ENCODE measurements at places on chromosomes 16 and 17.

- DNase-seq, result peak; percentile 91
Observed at GRCh38 chr17:7857713-7858521, at the start of gene CYB5D1. TSS of gene CYB5D1 (plus strand) at chr17:7858003. CDS start at chr17:7858135, 132 bp downstream.

DNA sequence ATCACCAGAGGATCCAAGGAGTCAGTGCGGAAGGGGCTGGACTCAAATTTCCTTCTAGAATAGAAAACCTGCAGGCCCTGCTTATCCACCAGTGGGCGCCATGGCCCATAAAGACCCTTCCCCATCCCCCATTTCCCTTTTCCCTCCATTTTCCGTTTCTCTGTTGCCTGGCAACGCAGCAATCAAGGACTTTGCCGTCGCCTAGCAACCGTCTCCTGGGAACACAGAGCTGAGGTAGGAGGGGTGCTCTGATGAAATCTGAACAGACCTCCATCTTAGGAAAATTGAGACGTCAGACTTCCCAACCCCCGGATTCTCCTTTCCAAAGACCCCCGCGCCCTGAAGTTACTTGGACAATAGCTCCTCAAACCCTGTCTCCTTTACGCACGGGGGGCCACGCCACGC is 5.7 kb downstream of the DLG4 start:
- DNase-seq, result peak; percentile 43

GRCh38 chr17:1635675-1636465 is 7.2 kb upstream of the SLC43A2 start:
- no peak for DNase-seq

DNA sequence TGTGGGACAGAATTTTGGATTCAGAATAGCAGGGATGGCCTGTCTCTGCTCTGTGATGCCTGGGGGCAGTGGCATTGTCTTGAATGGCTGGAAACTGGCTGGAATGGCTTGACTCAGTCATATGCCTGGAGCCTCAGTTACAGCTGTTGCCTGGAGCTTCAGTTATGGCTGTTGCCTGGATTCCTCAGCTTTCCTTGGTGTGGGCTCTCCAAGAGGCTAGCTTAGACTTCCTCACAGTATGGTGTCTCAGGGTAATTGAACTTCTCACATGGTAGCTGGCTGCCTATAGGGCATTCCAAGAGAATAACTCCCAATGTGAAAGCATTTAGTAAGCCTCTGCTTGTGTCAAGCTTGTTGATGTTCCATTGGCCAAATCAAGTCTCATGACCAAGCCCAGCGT is 21.1 kb downstream of the KRT23 start:
- no peak for DNase-seq

DNA sequence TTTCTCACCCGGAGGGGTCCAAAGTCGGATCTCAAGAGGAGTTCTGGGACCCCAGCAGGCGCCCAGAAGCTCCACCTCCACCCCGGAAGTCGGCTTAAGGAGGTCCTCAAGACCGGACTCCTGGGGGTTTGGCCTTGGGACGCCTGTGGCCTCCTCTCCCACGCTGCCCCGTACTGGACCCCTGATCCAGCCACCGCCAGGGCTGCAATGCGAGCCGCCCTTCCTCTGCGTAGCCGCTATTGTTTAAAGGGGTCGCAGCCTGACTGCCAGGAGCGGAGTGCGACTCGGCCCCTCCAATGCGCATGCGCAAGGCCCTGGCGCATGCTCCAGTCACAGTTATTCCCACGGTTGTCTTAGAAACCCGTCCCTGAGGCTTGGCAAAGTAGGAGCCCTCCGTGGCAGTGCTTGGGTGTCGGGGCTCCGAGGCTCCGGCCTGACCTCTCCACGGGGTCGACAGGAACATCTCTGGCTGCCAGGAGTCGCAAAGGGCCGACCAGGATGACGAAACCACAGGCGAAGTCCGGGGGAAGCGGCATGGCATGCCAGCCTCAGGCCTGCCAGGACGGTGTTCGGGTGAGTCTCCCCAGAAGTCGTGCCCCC is 719.0 kb downstream of the KCNJ18 start:
- no peak for DNase-seq

- DNase-seq, result no peak
Observed at GRCh38 chr17:52228823-52229222, 70.3 kb upstream of the CA10 start.

All from RPMI8226 (cell line).